T-helper 17 cell (primary cell): ENCODE measurements at places on chromosomes 3 and 15. TPM values are rescaled to one million over a fixed set of nuclear protein-coding genes. Genes with fewer than 3 reads are reported as not detected.
A peak's percentile ranks its signal among the peaks of the same experiment; 100 is the strongest.

GRCh38 chr3:47003056-47003410 lies 23.6 kb downstream of the NBEAL2 start:
- no peak for DNase-seq

DNA sequence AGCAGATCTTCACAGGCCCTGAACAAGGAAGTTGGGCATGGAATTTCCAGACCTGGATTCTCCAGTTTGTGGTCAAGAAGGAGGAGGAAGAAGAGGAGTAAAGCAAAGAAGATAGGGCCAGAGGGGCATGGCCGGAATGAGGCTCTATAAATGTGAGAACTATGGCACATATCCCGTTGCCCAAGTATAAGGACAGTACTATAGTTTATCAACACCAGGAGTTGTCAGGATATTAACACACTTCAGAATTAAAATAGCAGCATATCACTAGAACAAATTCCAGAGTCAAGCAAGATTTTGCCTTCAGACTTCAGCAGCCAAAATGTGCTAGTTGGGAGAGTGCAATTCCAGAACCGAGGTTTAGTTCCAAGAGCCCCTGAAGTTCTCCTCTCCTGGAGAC lies 38.4 kb upstream of the PHLDB2 start:
- DNase-seq: no peak

- DNase-seq: no peak
Observed at GRCh38 chr15:29316422-29316821, 46.8 kb upstream of the NSMCE3 start.

DNA sequence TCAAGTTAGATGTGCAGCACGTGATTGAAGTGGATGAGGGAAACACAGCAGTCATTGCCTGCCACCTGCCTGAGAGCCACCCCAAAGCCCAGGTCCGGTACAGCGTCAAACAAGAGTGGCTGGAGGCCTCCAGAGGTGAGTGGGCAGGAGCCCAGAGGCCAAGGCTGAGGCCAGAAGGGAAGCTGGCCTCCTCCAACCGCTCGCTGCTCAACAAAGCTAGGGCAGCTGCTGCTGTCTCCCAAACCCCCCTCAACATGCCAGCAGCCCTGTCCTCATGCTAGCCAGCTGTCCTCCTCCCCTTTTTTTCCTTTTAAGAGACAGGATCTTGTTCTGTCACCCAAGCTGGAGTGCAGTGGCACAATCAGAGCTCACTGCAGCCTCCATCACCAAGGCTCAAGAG lies 57.0 kb downstream of the BOC start:
- no peak for DNase-seq

DNA sequence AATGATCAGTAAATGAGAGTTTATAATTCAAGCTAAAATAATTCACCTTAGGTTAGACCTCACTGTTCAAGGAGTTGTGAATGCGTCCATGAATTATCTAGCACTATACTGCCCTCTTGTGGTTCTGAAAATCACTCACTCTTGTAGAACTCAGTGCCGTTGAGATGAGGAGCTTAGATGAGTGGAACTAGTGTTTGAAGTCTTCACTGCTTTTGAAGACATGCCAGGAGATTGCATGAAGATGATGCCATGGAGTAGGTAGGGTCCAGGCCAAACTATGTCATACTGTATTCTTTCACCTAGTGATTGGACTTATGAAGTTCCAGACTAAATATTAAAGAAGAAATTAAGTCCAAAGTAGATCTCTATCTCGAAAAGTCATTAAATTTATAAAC lies 28.8 kb downstream of the LYSMD4 start:
- DNase-seq: peak; percentile 17

- peak; percentile 35 for DNase-seq
Observed at GRCh38 chr3:172522871-172523818, at the start of gene TNFSF10. Gene TNFSF10, minus strand, starts transcription at chr3:172523430. Its CDS starts 46 bp downstream, at chr3:172523384.

- no peak for DNase-seq
Observed at GRCh38 chr3:2934541-2934940, 175.6 kb downstream of the IL5RA start.

DNA sequence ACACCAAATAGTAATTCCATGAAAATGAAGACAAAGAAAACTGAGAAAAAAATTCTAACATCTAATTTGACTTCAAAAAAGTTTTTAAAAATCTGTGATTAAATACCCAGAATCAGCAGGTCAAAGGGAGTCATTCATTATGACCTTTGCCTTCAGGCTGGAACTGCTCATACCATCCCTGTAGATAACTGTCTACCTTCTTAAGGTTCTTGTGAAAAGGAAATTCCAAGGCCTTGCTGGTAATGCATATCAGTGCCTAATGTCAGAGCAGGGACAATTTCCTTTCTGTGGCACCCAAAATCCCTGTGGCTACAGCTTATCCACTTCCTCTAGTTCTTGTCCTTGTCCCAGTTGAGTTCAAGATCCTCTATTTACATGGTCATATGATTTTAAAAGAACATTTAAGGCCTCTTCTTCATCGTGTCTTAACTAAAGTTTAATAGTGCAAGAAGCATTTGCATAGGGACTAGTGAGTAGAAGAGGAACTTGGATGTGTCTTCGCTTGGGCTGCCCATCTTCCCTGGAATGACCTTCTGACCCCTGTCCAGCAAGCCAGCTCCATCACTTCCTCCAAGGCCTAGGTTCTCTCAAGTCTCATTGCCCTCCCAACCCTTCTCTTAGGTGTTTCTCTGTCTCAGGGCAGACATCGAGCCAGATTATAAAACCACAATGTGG lies 8.7 kb upstream of the PLCL2 start:
- DNase-seq: no peak

DNA sequence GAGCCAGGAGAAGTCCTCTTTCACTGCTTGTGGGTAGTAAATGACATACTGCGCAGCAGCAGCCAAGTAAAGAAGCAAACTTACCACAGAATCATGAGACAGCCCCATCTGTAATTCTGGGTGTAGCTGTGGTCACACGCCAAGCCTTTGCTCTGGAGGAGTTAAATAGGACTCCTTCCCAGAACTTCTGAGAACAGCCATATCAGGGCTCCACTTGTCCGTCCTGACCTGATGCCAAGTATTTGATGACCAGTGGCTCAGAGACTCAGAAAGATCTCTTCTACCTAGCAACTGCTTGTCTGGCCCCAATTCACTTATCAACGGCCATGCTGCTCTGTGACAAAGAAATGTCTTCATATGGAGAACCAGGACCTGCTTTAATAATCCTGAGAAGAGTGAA lies 20.6 kb upstream of the GOLIM4 start:
- no peak for DNase-seq

GRCh38 chr3:169758359-169758994 lies 6.4 kb downstream of the TERC start:
- no peak for DNase-seq

GRCh38 chr3:43097400-43098080 lies 8.3 kb downstream of the POMGNT2 start:
- DNase-seq: no peak

- DNase-seq: no peak
Observed at GRCh38 chr3:50323092-50323600, 601 bp upstream of the HYAL2 start.

DNA sequence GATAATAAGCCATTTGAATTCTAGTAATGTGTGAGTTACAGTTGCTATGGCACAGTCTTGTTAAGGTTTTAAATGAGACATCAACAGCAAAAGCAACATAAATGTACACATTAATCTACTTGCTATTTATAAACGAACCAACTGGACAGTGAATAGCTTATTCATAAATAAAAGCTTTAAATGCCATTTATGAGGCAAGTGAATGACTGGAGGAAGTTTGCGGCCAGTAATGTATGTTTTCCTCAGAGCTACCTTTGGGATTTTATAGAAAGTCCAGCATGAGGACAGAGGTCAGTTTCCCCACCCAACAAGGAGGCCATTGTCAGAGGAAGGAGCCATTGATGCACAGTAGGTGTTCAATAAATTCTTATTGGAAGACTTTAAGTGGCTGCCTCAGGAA lies 48.0 kb upstream of the PXYLP1 start:
- no peak for DNase-seq

DNA sequence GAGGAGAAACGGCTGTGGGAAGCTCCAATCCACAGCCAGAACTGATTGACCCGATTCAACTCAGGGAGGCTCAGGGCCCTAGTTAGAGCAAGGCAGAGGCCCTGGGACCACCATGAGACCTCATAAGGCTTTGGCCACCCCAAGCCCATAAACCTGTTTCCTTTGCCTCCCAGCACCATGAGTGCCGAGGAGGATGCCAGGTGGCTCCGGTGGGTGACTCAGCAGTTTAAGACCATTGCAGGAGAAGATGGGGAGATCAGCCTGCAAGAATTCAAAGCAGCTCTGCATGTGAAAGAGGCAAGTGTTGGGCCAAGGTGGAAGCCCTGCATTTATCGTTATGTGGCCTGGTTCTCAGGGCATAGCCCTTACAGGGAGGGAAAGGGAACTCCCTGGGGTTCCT lies 11.9 kb downstream of the NOX5 start:
- DNase-seq: no peak

DNA sequence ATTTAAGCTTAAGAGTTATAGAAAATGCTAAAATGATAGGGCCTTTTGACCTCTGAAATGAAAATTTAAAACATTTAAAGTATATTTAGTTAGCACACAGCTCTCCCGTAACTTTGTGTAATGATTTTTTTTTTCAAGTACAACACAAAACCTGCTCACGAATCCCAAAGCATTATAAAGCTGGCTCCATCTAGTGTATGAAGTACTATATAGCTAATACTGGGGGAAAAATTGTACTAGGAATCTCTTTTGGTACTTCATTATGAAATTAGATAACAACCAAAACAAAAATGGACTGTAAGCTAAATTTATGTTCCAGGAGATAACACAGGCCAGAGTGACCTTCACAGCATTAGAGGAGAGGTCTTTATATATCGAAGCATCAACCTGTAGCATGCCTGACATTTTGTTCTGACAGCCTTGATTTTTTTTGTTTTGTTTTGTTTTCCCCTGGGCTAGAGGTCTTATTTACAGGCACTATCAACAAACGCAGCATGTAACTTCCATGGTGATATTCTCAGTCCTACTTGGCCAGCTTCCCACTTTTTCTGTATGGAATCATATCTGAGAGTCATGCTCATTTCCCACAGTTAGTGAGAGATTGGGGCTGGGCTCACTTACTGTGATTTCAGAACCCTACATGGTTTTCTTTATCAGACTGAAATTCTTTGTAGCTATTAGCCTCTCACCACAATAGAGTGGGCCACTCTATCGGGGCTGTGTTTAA lies 116.3 kb downstream of the MITF start:
- no peak for DNase-seq

GRCh38 chr3:112965656-112966055 lies 9.2 kb downstream of the CD200R1 start:
- no peak for DNase-seq

- no peak for DNase-seq
Observed at GRCh38 chr3:177746337-177746933, 549.2 kb upstream of the TBL1XR1 start.

GRCh38 chr3:191262650-191263049 lies 63.6 kb downstream of the OSTN start:
- DNase-seq: no peak

- DNase-seq: no peak
Observed at GRCh38 chr3:168121184-168122017, 25.7 kb upstream of the GOLIM4 start.

GRCh38 chr3:35739181-35739809 lies 100.0 kb downstream of the ARPP21 start:
- no peak for DNase-seq

DNA sequence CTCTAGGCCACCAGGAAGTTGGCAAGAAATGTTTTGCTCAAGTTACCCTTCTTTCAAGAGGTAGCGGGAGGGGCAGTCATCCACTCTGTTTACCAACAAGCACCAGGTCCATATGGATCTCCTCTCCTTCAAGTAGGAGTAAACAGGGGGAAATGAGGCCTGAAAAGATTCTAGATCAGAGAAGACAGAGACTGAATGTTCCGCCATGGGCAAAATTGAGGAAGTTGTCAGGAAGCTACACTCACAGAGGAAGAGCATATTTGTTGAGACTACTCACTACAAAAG lies 81.6 kb downstream of the KLF15 start:
- DNase-seq: no peak

GRCh38 chr15:40240619-40241221 lies 1.9 kb downstream of the PAK6 start:
- DNase-seq: no peak

GRCh38 chr15:65326117-65326526 lies 21.6 kb downstream of the RNU5B-1 start:
- no peak for DNase-seq

DNA sequence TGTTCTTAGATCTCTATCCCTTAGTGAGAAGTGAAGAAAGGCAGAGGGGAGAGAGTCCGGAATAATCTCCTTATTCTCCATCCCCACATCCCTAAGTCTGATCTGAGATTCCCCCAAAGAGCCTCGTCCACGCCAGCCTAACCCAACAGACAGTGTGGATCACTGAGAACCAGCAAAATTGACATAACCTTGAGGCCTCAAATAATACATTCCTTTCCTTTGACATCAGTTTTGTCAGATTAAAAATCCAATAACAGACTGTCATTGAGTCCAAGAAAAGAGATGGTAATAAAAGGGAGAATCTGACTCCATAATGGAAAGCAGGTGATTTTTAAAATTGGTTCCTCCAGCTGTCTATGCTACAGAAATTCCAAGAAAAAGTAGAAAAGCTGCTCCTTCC lies 7.7 kb upstream of the SIAH2 start:
- DNase-seq: no peak

GRCh38 chr3:36319680-36320079 lies 60.6 kb upstream of the STAC start:
- DNase-seq: no peak

GRCh38 chr3:125017406-125017805 lies 38.4 kb downstream of the HEG1 start:
- DNase-seq: no peak

- DNase-seq: no peak
Observed at GRCh38 chr15:75153087-75153486, 48.6 kb upstream of the C15orf39 start.

Gene TEX9
- 1.5 TPM for total RNA-seq

Gene LPP
- total RNA-seq: 94.2 TPM

Gene IGF2BP2
- 0.99 TPM for total RNA-seq

Gene TBC1D23
- 44.2 TPM for total RNA-seq

Gene SCN10A
- total RNA-seq: not detected

Gene CRABP1
- total RNA-seq: not detected

Gene ARHGEF26
- total RNA-seq: not detected

Gene GOLGA8G
- total RNA-seq: not detected

Gene CLDN16
- total RNA-seq: not detected

Gene SPINK8
- not detected for total RNA-seq

Gene PSTPIP1
- 115 TPM for total RNA-seq

Gene UBE2E2
- total RNA-seq: 5.0 TPM

Gene NUTM1
- total RNA-seq: not detected

Gene TRH
- not detected for total RNA-seq

Gene ITGA11
- not detected for total RNA-seq

Gene SCAMP5
- 3.9 TPM for total RNA-seq

Gene CAPN3
- 10.6 TPM for total RNA-seq

Gene ZKSCAN7
- total RNA-seq: 0.81 TPM

Gene RASGRF1
- not detected for total RNA-seq

Gene PEX5L
- total RNA-seq: not detected
